Karpas-422 (cell line): ENCODE measurements at places on chromosomes 4 and X. TPM values are rescaled to one million over a fixed set of nuclear protein-coding genes. Genes with fewer than 3 reads are reported as not detected.

The TENM3 gene
- not detected in 2 replicates for total RNA-seq

The SLC38A5 gene
- total RNA-seq: not detected in 2 replicates

The NDST3 gene
- not detected in 2 replicates for total RNA-seq

The ATG4A gene
- total RNA-seq: 11.5 and 13.2 TPM in 2 replicates

The ACE2 gene
- total RNA-seq: not detected in 2 replicates

The GSX2 gene
- total RNA-seq: 9.5 and 23.9 TPM in 2 replicates

The ZNF41 gene
- total RNA-seq: 9.7 and 11.1 TPM in 2 replicates

The DACH2 gene
- total RNA-seq: not detected in 2 replicates

The SSX4 gene
- not detected in 2 replicates for total RNA-seq

The INTU gene
- total RNA-seq: under 0.01 TPM in 1 of 2 replicates, not detected in the other

The LGI2 gene
- total RNA-seq: not detected in 2 replicates

The ERCC6L gene
- 3.0 and 5.9 TPM in 2 replicates for total RNA-seq

The PAGE4 gene
- total RNA-seq: not detected in 2 replicates

The WDFY3 gene
- not detected in 2 replicates for total RNA-seq

The TLR3 gene
- total RNA-seq: 4.3 and 9.7 TPM in 2 replicates

The CSAG3 gene
- not detected in 2 replicates for total RNA-seq

The ATP2B3 gene
- not detected in 2 replicates for total RNA-seq

The PLAC8 gene
- not detected in 2 replicates for total RNA-seq

The LANCL3 gene
- not detected in 2 replicates for total RNA-seq

The CT47A7 gene
- total RNA-seq: not detected in 2 replicates

The BMP15 gene
- not detected in 2 replicates for total RNA-seq

The KCNIP4 gene
- not detected in 2 replicates for total RNA-seq

The PPP1R2C gene
- not detected in 2 replicates for total RNA-seq
